ENCODE measurements at places on chromosomes 3 and 15.

DNA sequence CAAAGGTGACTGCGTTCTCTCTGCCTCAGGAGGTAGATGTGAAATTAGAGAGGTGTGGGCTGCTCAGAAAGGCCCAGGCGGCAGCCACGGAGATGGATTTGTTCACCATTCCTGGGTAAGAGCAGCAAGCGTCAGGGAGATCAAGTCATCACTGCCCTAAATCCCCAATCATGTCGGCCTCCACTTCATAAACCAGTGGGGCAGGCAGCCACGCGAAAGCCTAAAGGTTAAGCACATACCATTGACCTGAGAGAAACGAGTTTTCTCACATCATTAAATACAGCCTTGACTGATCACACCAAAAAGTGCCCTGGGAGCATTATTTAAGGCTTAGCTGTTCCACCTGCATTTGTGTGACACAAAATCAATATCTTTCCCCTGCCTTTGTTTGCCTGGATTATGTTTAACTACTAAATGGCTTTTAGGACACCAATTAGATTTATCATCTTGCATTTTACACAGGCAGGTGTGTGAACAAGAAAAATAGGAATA, 50.7 kb upstream of the FOXB1 start:
- no peak overlapping the region for H3K4me3 ChIP-seq
- DNase-seq = no peak
- H3K4me1 ChIP-seq = no peaks in the 10 kb centered on the region

DNA sequence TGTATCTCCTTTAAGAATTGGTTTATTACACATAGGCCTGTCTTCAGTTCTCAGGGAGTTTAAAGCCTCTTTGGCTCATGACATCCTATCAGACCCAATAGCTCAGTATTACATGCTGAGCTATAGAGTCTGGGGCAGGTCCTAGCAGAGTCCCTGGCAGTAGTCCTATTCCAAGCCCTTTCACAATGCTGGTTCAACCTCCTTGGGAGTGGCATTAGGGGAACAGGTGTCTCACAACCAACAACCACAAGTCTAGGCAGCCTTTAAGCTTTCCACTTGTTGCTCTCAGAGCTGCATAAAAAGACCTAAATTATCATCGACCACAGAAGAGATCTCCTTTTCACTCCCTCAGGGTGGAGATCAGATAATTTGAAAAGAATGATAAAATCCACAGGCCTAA, 22.8 kb upstream of the C2CD4B start:
- H3K4me3 ChIP-seq = no peak overlapping the region
- H3K27ac ChIP-seq = no peak overlapping the region
- H3K36me3 ChIP-seq = no peaks in the 10 kb centered on the region
- H3K4me1 ChIP-seq = no peaks in the 10 kb centered on the region

DNA sequence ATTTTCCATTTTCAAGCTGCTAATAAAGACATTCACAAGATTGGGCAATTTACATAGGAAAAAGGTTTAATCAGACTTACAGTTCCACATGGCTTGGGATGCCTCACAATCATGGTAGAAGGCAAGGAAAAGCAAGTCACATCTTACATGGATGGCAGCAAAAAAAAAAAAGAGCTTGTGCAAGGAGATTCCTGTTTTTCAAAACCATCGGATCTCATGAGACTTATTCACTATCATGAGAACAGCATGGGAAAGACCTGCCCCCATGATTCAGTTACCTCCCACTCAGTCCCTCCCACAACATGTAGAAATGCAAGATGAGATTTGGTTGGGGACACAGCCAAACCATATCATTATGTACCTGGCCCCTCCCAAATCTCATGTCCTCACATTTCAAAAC, 202.0 kb downstream of the FNDC3B start:
- no peak overlapping the region for H3K4me3 ChIP-seq
- H3K36me3 ChIP-seq = no peaks in the 10 kb centered on the region
- H3K27me3 ChIP-seq = no peaks in the 10 kb centered on the region
- H3K4me1 ChIP-seq = no peaks in the 10 kb centered on the region
- no peak for DNase-seq

- peaks cover 46% of the 10 kb centered on the region for H3K27me3 ChIP-seq
- no peaks in the 10 kb centered on the region for H3K36me3 ChIP-seq
These were observed 832 bp upstream of the CACNA1D start for GRCh38 chr3:53493595-53493962.

DNA sequence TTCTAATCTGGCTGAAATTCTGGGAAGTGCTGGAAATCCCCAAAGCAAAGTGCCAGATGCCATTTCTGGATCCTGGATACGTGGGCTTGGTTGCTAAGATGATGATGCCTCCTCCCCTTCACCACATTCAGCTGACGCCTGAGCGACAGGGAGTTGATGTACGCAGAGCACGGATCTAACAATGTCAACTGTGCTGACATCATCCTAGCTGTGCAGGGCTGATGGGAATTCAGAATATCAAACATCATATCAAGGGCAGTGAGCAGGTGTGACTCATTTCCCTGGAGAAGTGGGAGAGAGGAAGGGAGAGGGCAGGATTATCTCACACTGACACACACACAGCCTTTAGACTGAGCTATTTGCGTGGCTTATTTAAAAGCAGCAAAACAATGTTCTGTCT, 92.6 kb upstream of the ZBTB20 start:
- no peak for DNase-seq
- H3K36me3 ChIP-seq = no peaks in the 10 kb centered on the region
- no peaks in the 10 kb centered on the region for H3K4me1 ChIP-seq
- H3K27me3 ChIP-seq = no peaks in the 10 kb centered on the region
- H3K4me3 ChIP-seq = no peak overlapping the region
- H3K27ac ChIP-seq = no peak overlapping the region

DNA sequence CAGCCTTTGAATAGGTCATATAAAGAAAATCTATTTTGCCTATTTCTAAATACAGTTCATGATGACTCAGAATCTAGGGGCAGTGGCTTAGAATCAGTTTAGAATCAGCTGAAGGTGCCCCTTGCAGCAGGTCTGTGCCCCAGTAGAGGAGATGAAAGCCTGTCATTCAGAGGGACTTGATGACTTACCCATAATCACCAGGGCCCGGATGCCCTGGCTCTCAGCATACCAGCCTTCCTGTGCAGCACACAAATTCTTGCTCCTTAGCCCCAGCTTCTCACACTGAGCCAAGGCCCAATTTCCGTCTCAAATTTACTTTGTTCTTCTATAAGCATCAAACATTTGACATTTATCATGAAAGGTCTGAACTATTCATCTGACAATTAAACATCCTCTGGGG, 83.2 kb upstream of the EOMES start:
- DNase-seq = no peak
- H3K4me3 ChIP-seq = no peak overlapping the region
- no peak overlapping the region for H3K27ac ChIP-seq
- H3K27me3 ChIP-seq = no peaks in the 10 kb centered on the region
- H3K4me1 ChIP-seq = no peaks in the 10 kb centered on the region

DNA sequence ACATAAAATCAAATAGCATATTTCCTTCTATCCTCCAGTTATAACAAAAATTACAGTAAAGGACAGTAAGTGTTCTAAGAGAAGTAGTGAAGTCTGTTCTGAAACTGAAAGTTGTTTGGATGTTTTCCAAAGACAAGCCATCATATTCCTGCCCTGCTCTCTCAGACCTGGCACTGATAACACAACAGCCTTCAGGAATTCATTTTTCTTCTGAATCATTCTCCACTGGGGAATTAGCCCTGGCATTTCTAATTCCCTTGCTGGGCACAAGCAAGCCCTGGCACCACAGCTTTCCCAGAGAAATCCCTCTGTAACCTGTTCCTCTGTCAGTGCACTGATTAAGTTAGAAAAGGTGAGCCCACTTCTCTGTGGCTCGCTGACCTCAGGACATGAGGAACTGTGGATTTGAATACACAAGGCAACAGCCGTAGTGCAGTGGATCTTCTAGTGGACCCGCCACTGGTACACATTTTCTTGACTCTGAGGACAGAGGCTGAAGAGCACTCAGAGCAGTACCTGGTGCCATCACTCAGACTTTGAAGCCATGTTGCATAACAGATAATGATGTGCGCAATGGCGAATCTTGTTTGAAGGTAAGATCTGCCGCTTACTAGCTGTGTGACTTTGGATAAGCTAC, 61.6 kb downstream of the WWTR1 start:
- no peak overlapping the region for H3K27ac ChIP-seq
- H3K4me1 ChIP-seq = peaks cover 2% of the 10 kb centered on the region
- H3K27me3 ChIP-seq = no peaks in the 10 kb centered on the region

- no peak for DNase-seq
- no peak overlapping the region for H3K27ac ChIP-seq
- H3K4me3 ChIP-seq = no peak overlapping the region
- H3K4me1 ChIP-seq = peaks cover 8% of the 10 kb centered on the region
- H3K27me3 ChIP-seq = peaks cover 10% of the 10 kb centered on the region
These were observed 2.3 kb downstream of the SH3BP5 start for GRCh38 chr3:15330031-15330596.

DNA sequence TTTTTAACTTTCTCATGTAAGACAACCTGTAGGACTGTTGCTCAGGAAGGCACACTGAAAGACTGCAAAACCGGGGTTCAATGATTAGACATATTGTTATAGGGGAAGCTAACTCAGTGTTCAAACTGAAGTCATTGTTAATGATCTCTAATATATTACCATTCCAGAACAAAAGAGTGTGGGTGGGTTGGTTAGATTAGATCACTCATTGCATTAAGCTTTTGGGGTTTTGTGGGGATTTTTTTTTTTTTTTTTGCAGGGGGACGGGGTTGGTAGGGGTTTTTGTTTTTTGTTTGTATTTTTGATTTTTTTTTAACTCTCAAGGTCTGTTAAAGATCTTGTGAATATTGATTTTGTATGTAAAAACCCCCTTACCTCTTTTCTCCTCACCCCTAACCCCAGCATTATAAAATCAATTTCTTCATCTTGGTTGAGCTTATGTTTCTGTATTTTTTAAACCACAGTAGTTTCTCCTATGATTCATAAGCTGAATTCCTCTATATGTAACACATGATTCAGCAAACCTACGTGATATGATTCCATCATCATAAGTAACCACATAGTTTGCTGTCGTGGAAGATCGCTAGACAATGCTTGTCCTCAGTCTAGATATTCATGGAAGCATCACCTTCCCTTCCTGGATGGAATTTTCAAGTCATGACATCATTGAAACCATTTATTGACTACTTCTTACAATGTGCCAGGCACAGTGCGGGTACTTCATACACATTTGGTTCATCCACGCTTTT, 544.1 kb upstream of the MDFIC2 start:
- H3K4me1 ChIP-seq = no peaks in the 10 kb centered on the region
- H3K36me3 ChIP-seq = no peaks in the 10 kb centered on the region
- DNase-seq = no peak

DNA sequence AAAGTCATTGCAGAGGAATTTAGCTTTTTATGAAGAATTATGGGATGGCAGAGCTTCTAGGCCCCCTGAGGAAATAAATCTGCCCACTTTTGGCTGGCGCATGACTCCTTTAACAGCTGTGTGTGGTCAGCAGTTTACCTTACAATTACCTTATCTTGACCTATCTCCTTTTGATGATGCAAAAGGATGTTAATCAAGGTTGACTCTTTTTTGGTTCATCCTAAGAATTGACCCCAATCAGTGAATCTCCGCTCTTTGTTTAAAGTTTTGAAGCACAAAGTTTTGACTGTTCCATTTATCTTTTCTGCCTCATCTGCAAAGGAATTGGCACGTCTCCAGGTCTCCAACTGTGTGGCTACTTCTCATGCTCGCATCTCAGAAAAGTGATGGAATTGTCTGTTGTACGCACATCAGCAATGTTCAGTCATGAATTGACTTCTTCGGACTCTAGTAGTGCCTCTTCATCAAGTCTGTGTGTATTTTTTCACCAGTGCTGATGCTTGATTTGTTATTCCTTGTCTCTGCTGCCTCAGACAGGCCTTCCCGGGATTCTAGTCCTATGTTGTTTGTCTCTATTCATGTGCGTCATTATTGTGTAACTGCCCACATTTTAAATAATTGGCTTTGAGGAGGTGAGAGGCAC, 196.2 kb upstream of the CFAP20DC start:
- H3K36me3 ChIP-seq = no peaks in the 10 kb centered on the region
- no peak overlapping the region for H3K4me3 ChIP-seq
- no peaks in the 10 kb centered on the region for H3K4me1 ChIP-seq
- no peak for DNase-seq

- no peaks in the 10 kb centered on the region for H3K27me3 ChIP-seq
- no peak overlapping the region for H3K4me3 ChIP-seq
- H3K4me1 ChIP-seq = no peaks in the 10 kb centered on the region
- H3K27ac ChIP-seq = no peak overlapping the region
- DNase-seq = no peak
These were observed 470.9 kb upstream of the CDIN1 start for GRCh38 chr15:36108541-36108940.

- no peak overlapping the region for H3K27ac ChIP-seq
- H3K36me3 ChIP-seq = no peaks in the 10 kb centered on the region
- H3K4me1 ChIP-seq = peaks cover 3% of the 10 kb centered on the region
- H3K4me3 ChIP-seq = no peak overlapping the region
These were observed 97.1 kb downstream of the SLC25A26 start for GRCh38 chr3:66317750-66318376.

GRCh38 chr15:27990521-27991515, 108.3 kb downstream of the OCA2 start:
- no peak overlapping the region for H3K27ac ChIP-seq
- no peaks in the 10 kb centered on the region for H3K27me3 ChIP-seq
- no peak for DNase-seq
- H3K4me3 ChIP-seq = no peak overlapping the region

DNA sequence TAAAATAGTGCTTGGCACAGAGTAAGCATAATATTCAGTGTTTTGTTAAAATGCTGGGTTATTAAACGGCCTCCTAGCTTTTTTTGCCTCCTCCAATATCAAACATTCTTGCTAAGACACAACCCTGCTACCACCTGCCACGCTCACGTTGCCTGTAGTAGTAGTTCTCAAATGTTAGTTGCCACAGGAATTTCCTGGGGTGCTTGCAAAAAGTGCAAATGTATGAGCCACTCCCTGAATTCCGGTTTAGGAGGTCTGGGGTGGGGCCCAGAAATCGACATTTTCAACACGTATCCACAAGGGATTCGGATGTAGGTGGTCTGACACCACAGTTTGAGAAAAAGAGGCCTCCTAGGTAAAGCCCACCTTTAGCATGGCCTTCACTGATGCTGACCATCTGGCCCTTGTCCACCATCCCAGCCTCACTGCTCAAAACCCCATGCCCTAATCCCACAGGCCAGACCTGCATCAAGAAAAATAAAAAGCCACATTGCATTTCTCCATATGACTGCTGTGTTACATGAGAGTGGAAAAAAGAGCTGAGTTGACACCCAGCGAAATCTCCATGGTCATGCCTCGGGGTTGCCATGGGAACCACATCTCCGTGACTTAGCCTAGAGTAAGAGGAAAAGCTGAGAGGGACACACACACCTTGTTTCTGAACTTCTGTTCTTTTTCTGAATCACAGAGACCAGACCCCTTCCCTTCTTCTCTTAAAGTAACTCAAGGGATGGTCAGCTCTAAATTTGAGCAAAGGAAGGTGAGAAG, 116.4 kb upstream of the HES1 start:
- no peak overlapping the region for H3K4me3 ChIP-seq
- no peaks in the 10 kb centered on the region for H3K27me3 ChIP-seq
- H3K4me1 ChIP-seq = no peaks in the 10 kb centered on the region
- no peak for DNase-seq
- no peaks in the 10 kb centered on the region for H3K36me3 ChIP-seq

DNA sequence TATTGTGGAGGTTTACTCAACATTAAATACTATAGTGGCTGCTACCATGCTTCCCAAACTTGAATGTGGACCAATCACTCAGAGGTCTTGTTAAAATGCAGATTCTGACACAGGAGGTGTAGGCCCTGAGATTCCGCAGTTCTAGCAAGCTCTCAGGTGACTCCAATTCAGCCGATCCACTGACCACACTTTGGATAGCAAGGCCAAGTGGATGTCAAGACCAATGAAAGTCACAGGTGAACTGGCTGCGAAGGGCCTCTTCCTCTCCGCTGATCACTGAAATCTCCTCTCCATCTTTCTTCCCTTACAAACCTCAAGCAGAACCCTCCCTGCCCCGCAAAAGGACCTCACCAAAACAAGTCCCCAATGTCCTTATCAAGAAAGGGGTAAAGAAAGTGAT, 9.2 kb upstream of the CHST2 start:
- no peaks in the 10 kb centered on the region for H3K27me3 ChIP-seq
- H3K4me3 ChIP-seq = no peak overlapping the region
- H3K27ac ChIP-seq = no peak overlapping the region
